ENCODE measurements at places on chromosomes 7 and 10.

GRCh38 chr7:66418537-66418936, 210.1 kb upstream of the KCTD7 start:
- no peak for DNase-seq

- DNase-seq = no peak
These were observed 12.8 kb downstream of the AGBL3 start for GRCh38 chr7:134999136-134999535.

DNA sequence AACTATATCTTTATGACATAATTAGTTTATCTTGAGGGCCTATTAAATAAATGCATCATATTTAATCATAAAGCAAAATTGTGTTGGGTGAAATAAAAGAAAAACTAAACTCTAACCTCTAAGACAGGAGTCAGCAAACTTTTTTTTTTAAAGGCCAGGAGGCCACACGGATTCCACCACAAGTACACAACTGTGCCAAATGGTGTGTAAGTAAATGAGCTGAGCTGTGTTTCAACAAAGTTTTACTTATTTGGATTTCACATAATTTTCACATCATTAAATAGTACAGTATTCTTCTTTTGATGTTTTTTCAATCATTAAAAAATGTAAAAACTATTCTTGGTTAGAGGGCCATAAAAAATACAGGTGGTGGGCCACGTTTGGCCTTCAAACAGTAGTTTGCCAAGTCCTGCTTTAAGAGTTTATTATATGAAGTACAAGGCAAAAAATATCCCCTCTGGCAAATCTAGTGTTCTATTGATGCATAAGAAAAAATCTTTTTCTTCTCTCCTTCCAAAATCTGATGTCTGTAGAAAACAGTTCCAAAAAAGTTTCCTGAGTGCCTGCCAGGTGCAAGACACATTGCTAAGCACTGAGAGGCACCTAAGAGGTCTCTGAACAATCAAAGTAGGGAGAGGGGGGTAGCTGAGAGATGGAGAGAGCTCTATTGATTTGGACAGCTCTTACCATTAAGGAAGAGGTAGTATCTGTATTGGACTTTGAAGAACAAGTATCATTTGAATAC, 26.5 kb upstream of the SPOCK2 start:
- no peak for DNase-seq

GRCh38 chr10:130333185-130333584, 197.0 kb downstream of the GLRX3 start:
- DNase-seq = no peak

- DNase-seq = no peak
These were observed 249.0 kb downstream of the C7orf25 start for GRCh38 chr7:42662862-42663261.

DNA sequence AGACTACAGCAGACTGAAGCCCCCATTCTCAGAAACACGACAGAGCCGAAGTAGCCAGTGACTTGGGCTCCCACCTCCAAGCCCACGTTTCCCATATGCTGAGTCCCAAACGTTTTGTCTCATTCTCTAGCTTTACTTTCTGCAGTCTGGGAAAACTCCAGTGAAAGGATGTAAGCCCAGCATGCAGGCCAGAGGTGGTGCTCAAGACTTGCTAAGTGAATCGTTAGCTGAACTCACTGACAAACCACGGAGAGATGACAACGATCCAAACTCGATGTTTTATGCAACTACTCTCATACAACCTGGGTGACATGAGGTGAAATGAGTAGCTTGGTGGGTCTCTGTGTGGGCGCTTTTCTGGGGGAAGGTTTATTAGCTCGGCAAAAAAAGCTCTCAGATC, 731.8 kb downstream of the SUGCT start:
- no peak for DNase-seq

DNA sequence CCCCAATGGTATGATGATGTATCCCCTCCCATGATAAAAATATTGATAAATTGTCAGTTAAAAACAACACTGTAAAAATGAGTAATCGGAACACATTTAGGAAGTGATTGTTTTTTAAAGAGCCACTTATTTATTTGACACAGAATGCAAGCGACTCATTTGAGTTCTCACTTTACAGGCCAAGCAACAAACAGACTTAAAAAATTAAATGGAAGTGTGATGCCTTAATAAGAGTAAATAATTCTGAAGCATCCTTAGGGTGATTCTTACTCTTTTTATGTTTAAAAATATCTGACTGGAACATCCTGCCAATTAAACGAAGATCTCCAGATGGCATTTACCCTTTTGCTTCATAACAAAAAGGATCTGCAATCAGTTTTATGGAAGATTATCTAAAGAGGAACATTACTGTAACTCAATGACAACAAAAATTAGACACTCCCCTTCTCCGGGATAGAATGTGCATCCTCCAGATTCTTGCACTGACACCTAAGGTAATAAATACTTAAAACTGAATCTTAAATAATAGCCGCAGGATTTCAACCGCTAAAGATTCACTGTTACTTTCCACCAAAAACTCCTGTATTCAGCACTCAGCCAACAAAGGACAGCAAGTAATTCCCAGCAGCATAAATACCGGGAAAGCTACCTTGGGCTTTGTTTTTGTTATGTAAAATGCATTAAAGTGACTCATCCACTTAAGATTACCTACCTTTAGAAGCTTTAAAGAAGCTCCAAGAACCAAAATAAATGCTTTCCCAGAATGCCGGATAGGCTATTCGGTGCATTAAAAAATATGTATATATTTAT, 1.7 kb downstream of the CACNA2D1 start:
- DNase-seq = no peak

DNA sequence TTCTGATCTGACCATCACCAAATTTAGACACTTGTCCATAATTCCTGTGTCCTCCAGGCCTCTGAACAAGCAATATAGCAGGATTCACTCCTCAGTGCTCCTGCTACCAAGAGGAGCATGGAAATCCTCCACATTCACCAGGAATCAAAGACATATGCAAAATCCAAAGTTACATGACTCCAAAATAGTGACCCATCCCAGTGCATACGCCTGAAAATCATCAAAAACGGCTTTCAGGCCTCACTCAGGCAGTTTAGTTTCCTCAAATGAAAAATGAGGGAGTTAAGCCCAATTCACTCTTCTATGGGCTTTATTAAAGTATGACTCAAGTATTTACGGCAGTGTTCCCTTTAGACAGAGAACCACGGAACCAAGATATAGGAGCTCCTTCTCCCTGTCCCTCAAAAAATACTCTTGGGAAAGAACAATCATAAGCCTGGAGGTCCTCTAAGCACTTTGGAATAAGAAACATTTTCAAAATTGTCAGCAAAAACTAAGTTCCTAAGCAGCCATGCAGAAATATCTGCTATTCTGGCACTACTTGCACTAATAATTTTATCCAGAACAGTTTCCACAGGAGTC, 240.7 kb downstream of the PARD3 start:
- DNase-seq = no peak

- no peak for DNase-seq
These were observed 88.3 kb upstream of the CNTNAP2 start for GRCh38 chr7:146028251-146028750.

- DNase-seq = no peak
These were observed 612.1 kb upstream of the FZD8 start for GRCh38 chr10:36254199-36254598.

DNA sequence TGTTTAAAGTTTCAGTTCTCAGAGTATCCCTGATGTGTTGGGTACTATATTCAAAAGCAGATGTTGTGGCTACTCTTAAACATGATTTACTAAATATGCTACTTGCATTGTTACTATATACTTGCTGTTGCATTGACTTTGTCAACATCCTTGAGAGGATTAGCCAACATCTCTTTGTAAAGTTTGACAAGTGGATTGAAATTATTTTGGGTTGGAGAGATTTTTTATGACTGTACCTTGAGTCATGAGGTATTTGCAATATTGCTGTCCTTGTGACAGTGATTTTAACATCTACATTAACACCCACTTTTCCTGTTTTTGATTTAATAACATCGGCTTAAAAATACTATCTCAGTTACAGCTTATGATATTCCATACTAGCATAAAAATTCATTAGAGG, 31.9 kb downstream of the MRC1 start:
- no peak for DNase-seq

GRCh38 chr10:78301891-78302738, 268.5 kb downstream of the RPS24 start:
- DNase-seq = no peak

DNA sequence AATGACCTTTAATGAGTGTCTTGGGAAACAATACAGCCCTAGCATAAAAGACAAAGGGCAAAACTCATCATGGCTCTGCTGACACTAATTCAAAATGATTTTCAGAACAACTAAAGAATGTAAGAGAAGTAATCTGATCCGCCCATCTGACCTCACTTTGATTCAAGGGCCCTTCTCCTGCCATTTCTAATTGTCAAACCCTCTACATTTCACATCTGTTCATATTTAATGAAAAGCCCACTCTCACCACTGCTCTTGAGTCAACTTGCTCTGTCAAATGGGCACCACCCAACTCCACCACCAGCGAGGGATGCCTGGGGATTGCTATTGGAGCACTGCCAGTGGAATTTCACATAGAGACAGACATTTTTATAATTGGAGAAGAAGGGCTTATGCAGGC, 639.2 kb downstream of the KCNMA1 start:
- DNase-seq = no peak

DNA sequence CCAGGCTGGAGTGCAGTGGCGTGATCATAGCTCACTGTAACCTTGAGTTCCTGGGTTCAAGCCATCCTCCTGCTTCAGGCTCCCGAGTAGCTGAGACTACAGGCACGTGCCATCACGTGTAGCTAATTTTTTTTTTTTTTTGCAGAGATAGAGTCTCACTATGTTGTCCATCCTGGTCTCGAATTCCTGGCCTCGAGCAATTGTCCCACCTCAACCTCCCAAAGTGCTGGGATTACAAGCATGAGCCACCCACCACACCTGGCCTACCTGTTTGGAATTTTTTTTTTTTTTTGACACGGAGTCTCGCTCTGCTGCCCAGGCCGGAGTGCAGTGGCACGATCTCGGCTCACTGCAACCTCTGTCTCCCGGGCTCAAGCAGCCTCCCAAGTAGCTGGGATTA, 117.1 kb upstream of the PARD3 start:
- no peak for DNase-seq

GRCh38 chr10:112985690-112986543, 35.9 kb downstream of the TCF7L2 start:
- DNase-seq = no peak

Measured in stimulated activated CD4-positive, alpha-beta T cell treated with anti-CD3 and anti-CD28 coated beads, TNF-alpha, amount 100 ng/mL, for 1 hour (primary cell).